ENCODE measurements at places on chromosomes 3 and 15.

- no peak overlapping the region for H3K4me3 ChIP-seq
- H3K4me1 ChIP-seq = no peaks in the 10 kb centered on the region
- H3K36me3 ChIP-seq = no peaks in the 10 kb centered on the region
- no peaks in the 10 kb centered on the region for H3K27me3 ChIP-seq
- DNase-seq = no peak
These were observed 7.2 kb downstream of the PLA1A start for GRCh38 chr3:119604878-119605277.

DNA sequence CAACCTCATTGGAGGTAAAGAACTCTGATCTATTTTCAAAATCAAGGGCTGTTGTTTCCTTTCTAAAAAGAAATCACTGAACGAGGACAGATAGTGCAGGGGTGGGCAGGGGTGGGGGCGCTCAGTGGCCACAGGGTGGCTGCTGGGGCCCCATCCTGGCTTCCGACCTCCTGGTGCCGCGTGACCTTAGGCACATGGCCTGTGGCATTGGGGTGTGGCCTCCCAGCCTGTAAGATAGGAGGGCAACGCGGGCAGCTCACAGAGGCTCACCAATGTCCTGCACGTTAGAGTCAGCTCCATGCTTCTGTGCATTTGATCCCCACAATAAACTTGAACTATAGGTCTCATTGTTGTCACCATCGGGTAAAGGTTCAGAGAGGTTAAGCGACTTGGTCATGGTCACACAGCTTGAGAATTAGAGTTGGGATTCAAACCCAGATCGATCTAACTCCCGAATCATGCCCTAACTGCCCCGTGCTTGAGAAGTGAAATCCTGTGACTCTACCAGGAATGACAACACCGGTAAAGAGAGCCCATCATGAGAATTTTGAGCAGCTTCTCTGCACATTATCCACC lies 148.0 kb upstream of the SLC6A11 start:
- H3K27ac ChIP-seq = no peak overlapping the region
- peaks cover 95% of the 10 kb centered on the region for H3K27me3 ChIP-seq
- no peaks in the 10 kb centered on the region for H3K36me3 ChIP-seq
- no peak overlapping the region for H3K4me3 ChIP-seq
- no peak for DNase-seq

- no peaks in the 10 kb centered on the region for H3K36me3 ChIP-seq
- H3K4me1 ChIP-seq = no peaks in the 10 kb centered on the region
- no peak overlapping the region for H3K27ac ChIP-seq
- H3K4me3 ChIP-seq = no peak overlapping the region
- peaks cover 6% of the 10 kb centered on the region for H3K27me3 ChIP-seq
These were observed 34.5 kb downstream of the SLCO2A1 start for GRCh38 chr3:133995264-133995663.

DNA sequence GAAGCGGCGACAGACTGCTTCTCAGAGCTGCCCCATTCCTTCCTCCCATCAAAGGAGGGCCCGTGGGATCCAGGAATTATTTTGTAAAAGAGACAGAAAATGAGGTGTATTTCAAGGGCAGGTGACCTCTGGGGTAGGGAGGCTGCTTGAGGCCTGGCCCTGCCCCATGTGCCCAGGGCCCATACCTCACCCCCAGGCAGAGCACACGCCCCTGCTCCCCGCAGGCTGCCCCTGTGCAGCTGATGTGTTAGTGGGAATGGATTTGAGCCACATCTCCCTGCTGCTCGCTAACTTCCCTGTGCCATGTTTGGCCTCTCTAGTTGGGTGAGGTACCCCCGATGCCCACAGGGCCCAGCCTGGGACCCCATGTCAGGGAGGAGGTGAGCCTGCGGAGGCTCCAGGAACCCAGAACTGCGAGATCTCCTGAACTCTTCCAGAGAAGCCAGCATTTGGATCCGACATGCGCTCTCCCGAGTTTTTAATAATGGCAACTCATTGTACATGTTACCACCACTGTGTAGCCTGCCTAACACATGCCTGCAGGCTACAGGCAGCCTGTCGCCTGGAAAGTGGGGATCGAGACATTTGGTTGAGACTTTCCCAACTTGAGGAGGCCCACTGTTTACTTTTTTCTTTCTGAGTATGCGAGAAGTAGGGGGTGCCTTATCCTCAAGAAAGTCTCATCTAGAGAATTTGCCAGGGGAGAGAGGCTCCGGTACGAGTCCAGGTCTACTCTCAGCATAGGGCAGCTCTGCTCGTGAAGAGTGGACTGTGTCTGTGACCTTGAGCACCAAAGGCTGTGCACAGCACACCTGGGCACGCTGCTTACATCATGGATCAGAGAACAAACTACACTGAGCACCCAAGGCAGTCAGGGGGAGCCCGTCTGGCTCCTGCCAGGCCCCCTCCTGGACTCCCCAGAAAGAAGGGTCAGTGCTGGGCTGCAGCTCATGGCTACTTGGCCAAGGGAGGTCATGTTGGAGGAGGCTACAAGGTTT lies 36.1 kb downstream of the PCSK6 start:
- no peaks in the 10 kb centered on the region for H3K36me3 ChIP-seq
- H3K4me1 ChIP-seq = no peaks in the 10 kb centered on the region
- no peaks in the 10 kb centered on the region for H3K27me3 ChIP-seq
- no peak overlapping the region for H3K27ac ChIP-seq

GRCh38 chr15:34084086-34084485 lies 17.6 kb downstream of the EMC7 start:
- no peak overlapping the region for H3K27ac ChIP-seq
- no peak overlapping the region for H3K4me3 ChIP-seq
- DNase-seq = no peak
